ENCODE measurements at places on chromosomes 2 and 18.

DNA sequence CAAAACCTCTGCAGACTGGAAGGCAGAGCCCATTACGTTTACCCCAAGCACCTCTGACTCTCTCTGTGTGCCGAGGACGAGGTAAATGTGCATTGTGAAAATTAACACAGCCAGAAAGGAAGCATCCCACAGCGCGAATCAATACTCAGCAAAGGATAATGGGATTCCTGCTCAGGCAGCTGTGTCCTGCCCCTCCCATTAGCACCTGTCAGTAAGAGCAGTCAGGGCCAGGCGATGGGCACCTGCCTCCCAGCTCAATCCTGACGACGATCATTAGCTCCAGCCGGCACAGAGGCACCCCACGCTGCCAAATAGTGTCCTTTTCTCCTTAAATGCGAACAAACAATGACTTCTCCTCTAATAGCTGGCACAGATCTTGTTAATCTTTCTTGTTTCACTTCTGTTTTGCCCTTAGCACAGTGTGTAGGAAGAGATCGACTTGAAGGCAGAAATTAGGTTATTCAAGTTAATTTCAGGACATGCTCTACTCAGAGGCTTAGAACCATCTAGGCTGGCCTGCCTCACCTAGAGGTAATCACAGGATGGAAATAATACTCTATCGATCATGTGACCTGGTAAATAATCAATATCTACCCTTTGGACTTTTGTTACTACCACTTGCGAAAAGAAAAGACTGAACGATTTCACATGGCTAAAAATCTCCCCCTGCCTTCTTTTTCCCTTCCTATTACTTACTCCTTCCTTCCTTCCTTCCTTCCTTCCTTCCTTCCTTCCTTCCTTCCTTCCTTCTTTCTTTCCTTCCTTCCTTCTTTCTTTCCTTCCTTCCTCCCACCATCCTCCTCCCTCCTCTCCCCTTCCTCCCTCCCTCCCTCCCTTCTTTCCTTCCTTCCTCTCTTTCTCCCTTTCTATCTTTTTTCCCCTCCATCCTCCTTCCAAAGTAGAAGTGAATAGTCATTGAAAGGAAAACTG, 487.9 kb upstream of the ID2 start:
- DNase-seq = peak; percentile 15

DNA sequence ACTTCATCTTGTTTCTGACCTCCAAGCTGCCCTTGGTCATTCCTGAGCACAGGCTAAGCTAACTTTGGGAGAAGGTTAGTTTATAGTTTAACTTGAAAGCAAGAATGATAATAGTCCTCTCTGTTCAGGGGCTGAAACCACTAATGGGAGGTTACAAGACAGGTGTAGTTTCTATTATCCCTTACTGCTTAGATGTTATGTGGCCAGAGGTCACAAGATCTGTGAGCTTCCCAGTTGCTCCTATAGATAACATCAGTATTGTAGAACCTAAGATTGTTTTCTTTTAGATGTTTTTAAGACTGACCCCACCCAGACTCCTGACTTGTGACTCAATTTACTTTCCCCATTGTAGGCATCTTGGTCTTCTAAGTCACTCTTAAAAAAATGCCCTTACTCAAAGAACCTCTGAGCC, 94.8 kb upstream of the LPIN2 start:
- no peak for DNase-seq

GRCh38 chr2:137178951-137179377, 413.6 kb downstream of the THSD7B start:
- DNase-seq = no peak

DNA sequence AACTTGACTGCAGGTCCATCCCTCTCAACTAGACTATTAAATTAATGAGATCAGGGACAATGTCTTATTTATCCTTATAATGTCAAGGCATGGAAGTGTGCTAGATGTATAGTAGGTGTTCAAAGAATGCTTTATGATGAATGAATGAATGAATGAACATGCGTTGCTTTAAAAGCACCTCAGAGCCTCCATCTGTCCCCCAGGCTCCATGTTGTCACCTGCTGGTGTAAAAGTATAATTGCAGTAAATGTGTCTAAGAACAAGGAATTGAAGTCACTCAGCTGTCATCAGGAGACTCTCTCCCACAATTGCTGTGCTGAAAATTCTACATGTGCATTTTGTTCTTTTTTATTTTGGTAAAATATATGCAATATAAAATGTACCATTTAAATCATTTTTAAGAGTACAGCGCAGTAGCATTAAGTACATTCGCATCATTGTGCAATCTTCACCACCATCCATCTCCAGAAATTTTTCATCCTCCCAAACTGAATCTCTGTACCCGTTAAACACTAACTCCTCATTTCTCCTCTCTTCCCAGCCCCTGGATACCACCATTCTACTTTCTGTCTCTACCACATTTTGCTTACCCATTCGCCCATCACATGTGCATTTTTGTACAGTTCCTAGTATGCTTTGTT, 52.6 kb downstream of the GNAL start:
- no peak for DNase-seq

DNA sequence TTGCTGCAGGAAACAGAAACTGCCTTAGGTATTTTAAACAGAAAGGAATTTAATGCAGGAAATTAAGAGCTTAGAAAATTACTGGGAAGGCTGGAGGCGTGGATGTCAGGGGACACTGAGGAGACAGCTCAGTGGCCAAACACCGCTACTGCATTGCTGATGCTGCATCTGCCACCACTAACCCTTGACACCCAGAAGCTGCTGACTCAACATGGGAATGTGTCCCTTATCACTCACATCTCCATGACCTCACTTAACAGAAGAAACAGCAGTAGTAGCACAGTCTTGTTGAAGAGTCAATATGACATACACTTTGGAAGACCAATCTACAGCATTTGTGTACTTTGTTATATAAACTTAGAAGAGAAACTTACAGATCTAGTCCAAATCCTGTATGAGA, 906.1 kb downstream of the SLC4A3 start:
- DNase-seq = no peak

DNA sequence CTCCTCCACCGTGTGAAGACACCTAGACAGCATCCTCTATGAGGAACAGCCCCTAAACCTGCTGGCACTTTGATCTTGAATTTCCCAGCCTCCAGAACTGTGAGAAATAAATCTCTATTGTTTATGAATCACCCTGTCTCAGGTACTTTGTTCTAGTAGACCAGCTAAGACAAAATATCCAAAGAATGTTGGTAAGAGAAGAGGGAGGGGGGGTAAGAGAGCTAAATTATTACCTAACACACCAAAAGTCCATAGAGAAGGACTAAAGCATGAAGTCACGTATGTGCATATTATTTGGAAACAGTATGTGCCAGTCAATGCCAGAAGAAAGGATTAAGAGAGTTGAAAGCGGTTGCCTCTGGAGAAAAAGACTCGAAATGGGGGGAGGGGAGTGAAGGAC, 211.0 kb downstream of the SP3 start:
- DNase-seq = no peak

- DNase-seq = no peak
These were observed 110.6 kb upstream of the SIX2 start for GRCh38 chr2:45119855-45120254.

DNA sequence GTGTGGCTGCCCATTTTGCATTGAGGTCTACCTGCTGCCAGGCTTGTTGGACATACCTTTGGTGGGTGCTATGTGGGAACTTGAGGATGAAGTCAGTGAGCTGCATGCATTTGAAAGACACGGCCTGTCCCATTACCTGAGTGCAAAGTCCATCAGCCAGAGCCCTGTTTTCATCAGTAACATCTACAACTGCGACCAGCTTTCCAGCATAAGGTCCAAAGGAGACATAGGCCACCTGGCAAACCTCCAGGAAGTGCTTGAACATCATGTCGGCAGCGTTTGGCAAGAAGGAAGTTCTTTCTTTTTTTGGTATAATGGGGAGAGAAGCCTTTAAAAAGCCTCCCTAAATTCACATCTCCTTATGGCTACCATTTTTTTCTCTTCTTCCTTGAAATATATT, 143.1 kb downstream of the FAM161A start:
- DNase-seq = no peak

DNA sequence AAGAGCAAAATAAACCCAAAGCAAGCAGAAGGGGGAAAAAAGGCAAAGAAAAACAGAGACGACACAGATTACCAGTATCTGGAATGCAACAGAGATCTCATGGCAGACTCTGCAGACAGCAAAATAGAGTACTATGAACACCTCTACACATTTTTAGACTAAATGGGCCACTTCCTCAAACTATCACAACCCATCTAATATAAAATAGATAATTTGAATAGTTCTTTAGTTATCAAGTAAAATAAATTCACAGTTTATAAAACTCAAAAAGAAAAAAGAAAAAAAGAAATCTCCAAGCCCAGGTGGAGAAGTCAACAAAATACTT, 16.6 kb downstream of the SESTD1 start:
- DNase-seq = no peak

- DNase-seq = no peak
These were observed 168.3 kb downstream of the ASB1 start for GRCh38 chr2:238594796-238595749.

DNA sequence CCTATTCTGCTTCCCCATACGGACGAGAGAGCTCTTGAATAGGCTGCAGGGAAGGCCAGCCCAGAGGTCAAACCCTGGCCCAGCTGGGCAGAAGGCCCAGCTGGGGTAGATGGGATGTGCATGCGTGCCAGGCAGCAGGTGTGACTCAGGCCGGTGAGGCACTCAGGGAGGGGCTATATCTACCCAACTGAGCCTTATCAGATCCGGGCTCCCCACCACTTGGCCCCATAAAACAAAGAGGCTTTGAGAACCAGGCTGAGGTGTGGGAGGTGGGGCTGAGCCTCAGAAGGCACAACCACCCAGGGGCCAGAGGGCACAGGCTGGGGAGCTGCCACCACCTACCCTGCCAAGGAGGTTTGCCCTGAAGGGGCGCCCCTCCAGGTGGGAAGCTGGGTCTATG, 8.0 kb upstream of the CFAP65 start:
- DNase-seq = no peak

DNA sequence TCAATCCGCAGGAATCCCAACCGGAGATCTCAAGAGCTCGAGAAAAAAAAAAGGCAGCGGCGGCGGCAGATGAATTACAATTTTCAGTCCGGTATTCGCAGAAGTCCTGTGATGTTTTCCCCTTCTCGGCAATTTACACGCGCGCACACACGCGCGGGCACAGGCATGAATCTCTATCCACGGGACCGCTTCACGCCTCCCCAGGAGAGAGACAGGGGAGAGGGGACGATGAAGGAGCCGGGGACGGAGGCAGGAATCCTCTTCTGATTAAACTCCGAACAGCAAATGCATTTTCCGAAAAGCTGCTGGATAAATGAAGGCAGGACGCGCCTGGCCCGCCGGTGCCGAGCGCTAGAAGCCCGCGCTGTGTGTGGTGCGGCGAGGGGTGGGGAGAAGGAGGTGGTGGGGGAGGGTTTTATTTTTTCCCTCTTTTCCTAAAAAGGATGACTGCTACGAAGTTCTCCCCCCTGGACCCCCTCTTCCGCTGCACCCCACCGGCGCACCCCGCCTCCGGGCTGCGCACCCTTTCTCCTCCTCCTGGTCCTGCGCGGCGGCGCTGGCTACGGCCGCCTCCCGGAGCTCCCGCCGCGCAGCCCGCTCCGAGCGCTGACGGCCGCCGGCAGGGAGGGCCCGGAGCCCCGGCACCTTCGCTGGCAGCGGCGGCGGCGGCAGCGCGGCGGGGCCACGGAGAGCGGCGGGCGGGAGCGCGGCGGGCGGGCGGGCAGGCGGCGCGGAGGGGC, at the start of gene BCL2:
TSS of gene BCL2 (minus strand) at position 387 of the 740 bp plus-strand sequence.
- no peak for DNase-seq

DNA sequence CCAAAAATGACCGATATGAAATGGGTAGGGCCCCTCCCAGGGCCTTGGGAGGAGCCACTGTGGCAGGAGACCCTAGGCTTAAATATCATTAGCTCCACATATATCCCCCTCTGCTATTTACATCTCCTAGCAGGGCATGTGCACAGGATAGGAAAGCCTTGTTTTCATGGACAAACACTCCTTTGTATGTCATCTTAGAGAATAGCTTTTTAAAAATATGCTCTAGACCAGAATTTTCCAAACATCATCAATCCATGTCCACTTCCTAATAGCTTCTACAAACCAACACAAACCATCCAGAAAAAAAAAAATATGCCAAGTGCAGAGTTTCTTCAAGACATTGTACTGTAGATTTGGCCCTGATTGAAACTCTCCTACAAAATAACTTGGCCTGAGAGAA, 10.8 kb downstream of the DAPL1 start:
- DNase-seq = no peak

GRCh38 chr18:10901329-10901728, 248.0 kb downstream of the PIEZO2 start:
- DNase-seq = no peak

GRCh38 chr2:115190459-115190858, 748.0 kb downstream of the DPP10 start:
- no peak for DNase-seq

DNA sequence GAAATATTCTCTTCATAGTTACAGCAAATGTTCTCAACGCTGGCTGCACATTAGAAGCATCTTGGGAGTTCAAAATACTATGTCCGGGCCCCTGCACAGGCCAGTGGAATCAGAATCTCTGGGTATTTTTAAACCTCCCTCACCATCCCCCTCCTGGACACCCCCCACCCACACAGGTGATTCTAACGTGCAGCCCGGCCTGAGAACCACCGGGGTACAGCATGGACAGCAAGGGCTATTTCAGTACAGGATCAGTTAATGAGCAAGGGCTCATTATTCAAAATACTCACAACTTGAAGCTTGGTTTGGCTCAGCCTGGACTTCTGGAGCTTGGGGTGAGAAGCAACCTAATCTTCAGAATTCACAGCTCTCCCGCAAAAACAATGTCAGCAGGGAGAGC, 31.4 kb downstream of the INO80C start:
- no peak for DNase-seq

- DNase-seq = no peak
These were observed 80.7 kb upstream of the CD28 start for GRCh38 chr2:203625701-203626100.
